ENCODE measurements at places on chromosomes 2 and 18.

DNA sequence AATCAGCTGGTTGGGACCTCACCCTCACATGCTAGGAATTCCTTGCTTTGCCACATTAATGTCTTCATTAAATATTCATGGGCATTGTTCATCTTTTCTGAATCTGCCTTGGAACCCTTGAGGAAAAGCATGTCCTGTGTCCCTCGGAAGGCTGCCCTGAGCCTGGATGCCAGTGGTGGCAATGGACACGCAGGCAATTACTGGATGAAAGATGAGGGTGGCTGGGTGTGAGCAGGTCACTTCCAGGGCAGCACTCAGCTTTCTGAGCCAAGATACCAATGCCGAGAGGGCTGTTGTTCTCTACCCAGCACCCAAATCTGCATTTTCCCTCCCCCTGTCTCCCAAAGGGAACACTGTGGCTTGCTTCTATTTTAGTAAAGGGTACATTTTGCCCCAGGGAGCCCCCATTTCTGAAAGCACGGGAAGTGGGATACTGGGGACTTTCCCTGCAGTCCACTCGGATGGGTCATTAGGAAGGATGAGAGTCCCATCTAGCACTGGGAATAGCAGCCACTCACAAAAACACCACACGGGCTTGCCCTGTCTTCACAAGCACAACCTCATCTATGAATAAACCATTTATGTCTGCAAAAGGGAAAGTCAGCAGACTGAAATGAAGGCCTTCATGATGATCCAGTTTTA, 234.8 kb downstream of the SOX11 start:
- no peak for DNase-seq

- no peak for DNase-seq
Measured at GRCh38 chr2:242029422-242030225, 160.1 kb downstream of the RTP5 start.

GRCh38 chr18:11946756-11947155, 34.6 kb upstream of the IMPA2 start:
- DNase-seq = no peak

GRCh38 chr2:54628418-54628817, 95.0 kb upstream of the EML6 start:
- no peak for DNase-seq

DNA sequence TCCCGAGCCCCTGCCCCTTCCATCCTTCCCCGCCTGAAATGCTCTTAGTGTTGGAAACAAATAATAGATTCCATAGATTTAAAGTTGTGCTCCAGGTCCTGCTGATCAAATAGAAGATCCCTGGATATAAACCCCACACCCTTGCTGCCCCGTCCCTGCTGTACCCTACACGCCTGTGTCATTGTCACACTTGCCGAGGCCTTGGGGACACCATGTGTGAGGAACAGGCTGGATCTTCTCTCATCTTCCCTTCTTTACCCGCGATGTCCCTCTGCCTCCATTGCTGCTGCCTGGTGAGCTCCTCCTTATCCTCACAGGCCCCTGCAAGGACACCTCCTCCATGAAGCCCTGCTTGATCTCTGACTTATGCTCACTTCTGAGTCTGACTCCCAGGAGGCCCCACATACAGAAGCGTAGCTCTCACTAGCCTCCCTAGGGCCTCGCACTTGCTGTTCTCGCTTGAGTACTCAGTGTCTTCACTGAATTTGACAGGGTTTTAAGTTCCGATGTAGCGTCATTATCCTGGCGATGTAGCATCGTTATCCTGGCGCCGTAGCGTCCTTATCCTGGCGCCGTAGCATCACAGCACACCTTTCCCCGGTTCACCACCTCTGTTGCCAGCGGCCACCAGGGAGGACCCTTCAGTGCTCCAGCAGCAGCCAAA, 221.9 kb downstream of the NDUFA10 start:
- no peak for DNase-seq

DNA sequence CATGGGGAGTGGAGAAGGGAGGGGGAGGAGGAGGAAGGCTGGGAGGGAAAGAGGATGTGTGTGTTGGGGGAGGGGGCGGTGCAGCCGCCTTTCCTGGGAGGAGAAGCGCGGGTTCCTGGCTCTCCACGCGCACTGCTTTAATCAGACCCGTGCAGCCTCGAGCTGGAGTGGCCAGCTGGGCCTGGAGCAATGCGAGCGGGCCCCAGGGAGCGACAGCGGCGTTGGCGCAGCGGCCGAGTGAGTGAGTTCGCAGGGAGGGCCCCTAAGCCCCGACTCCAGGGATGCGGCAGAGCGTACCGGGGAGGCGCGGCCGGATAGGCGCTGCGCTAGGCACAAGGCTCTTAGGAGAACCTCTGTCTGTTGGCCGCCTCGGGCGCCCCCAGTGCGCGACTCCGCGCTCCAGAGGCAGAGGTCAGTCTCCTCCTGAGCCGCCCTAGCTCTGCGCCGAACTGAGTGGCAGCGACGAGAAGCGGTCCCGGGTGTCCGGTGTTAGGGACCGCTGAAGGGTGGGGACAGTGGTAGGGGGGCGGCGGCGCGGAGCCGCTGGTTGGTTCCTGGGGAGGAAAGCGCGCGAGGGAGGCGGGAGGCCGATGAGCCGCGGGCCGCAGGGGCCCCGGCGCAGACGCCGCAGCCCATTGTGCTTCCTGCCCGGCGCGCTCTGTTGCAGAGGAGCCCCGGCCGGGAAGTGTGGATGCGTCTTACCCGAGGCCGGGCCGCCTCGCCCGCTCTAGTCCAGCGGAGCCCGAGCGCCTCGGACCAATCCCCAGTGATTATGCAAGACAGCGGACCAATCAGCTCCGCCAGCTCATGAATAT, 455 bp upstream of the DLX1 start:
- peak; percentile 63 for DNase-seq

DNA sequence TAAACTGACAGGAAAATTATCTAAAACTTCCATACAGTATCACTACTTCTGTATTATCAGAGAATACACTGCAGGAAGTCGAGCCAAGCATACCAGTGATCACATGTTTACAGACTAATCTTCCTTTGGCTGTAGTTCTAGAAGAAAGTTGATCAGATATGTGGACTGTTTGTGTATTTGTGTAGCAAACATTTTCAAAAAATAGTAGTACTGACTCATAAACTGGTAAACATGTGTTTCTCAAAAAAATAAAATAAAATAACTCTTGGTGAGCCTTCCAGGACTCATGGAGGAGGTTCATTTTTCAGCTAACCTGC, 148.9 kb upstream of the SLC39A10 start:
- DNase-seq = no peak

GRCh38 chr2:30985493-30986230, 152.6 kb downstream of the GALNT14 start:
- DNase-seq = no peak

DNA sequence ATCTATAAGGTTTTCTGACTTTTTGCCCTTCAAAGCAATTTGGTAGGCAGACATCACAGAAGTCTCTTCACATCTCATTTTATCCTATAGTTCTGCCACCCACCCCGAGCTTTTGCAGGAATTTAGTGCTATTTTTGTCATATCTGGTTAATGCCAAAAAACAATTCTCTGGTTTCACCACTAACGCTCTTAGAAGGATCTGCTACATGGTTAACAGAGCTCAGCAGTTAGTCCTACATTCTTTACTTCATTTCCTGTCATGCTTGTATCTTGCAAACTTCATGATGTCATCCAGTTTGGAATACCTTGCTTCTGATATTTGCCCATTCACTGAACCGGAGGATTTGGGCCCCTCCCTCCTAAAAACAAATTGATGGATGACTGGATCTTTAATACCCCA, 116.8 kb upstream of the SERPINE2 start:
- DNase-seq = no peak

- no peak for DNase-seq
Measured at GRCh38 chr18:65073060-65073550, 677.7 kb upstream of the CDH7 start.

GRCh38 chr2:143152637-143153036, 23.4 kb downstream of the ARHGAP15 start:
- DNase-seq = no peak

- DNase-seq = no peak
Measured at GRCh38 chr2:29450596-29451222, 335.5 kb downstream of the CLIP4 start.

DNA sequence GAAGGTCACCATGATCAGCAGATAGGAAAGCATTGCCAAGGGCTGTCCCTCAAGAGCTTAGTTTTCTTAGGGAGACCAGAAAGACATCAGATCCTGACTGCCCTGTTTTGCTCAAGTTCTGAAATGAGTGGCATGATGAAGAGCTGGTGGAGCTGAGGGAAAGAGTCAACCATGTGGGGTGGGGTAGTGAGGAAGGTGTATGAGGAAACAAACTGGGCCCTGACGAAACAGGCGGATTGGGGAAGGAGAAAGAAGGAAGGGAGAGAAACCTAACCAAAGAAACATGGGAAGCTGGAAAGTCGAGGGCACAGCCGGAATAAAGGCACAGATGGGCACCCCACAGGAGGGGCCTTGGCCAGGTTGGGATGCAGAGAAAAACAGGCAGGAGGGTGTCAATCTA, 8.0 kb downstream of the TGOLN2 start:
- DNase-seq = no peak

DNA sequence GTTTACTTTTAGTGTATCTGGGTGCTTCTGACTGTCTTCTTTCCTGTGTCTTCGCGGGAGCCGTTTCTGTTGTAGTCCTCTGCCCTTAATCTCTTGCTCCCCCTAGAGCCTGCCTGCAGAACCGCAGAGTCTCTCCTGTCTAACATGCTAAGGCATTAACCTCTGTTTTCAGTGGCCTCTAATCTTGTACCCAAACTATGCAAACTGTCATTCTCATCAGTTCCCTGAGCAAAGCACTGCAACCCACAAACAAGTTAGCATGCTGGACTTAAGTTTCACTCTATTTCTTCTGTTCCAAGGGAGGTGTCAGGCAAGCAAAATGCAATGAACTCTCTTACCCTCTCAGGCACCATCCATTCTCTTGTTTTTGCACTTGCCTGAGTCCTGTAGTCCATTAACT, 138.4 kb downstream of the OTX1 start:
- DNase-seq = no peak

DNA sequence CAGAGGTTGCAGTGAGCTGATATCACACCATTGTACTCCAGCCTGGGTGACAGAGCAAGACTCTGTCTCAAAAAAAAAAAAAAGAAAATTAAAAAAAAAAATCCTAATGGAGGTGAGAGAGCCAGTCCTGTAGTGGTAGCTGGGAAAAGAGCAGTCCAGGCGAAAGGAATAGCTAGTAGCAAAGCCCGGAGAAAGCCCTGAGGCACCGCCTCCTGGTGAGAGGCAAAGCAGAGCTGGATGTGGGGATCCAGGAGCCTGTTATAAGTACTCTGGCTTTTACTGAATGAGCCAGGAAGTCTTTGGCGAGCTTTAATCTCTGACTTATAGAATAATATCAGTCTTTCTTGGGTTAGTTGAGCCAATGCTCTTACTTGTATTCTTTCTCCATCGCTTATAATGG, 6.6 kb upstream of the KLHL23 start:
- no peak for DNase-seq

GRCh38 chr2:132991471-132992045, 321.6 kb upstream of the LYPD1 start:
- DNase-seq = no peak

- no peak for DNase-seq
Measured at GRCh38 chr18:14189858-14190257, 57.6 kb upstream of the ZNF519 start.

- DNase-seq = no peak
Measured at GRCh38 chr2:25912851-25913695, 34.8 kb upstream of the ASXL2 start.

Data from CD4-positive, alpha-beta T cell treated with Interleukin-17A for 1 hour (primary cell).